ENCODE measurements at places on chromosomes 3 and 15.
A peak's percentile ranks its signal among the peaks of the same experiment; 100 is the strongest.

DNA sequence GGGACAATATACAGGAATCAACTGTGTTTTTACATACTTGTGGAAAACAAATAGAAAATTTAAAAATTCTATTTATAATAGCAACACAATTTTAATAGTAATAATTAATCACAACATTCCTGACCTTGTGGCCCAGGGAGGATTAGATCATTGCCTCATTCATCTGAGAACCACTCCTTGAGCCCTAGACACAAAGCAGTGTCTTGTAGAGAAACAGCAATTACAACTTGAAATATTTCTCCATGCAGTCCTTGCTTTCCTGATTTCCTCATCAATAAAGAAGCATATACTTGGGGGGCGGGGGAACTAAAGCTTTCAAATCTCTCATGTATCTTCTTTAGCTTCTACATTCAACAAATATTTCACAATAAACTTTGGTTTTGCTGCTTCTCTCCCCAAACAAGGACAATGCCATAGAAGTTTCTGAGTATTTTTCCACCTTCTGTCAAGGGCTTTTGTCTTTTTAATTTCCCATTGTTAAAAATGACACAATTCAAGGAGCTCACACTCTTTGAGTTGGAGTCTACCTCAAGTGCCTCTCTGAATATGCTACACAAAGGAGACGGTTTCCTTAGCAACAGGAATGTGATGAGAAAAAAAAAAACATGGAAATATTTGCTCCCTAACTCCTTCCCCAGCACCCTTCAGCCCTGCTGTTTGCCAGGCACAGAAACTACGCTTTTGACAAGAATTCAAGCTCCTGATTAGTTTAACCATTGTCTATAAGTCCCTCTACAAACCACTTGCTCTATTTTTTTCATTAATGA is 118.8 kb downstream of the ARPP21 start:
- DNase-seq: no peak

- peak; percentile 58 for DNase-seq
Measured at GRCh38 chr3:29555590-29555989, 274.7 kb downstream of the RBMS3 start.

DNA sequence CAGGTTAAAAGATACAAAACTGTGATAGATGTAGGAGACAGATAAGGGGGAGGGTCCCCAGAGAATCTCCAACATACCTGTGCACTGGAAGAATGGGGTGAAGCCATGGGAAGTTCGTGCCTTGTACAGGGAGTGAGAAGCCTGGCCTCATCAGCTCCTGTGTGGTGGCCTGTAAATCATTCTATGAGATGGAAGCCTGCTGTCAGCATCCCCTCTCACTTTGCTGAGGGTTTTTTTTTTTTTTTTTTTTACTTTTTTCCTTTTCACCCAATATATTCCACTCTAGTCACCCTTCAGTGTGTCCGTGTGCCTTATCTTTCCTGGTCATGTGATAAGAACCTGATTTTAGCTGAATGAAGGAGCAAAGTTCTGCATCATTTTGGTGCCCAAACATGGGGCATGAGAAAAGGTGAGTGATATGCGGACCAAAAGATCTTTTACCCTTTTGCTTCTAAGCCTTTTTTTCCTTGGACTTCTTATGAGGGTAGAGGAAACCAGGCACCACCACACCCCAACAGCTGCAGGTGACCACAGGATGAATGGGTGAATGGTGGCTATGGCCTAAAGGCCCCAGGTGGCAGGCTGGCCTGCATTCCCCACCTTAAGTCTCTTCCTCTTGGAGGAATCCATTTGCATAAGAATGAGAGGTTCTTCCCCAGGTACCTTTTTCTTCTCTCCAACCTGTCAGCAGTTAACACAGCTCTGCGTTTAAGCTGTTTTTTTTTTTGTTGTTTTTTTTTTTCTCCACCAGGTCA is 1345.0 kb downstream of the NSUN3 start:
- no peak for DNase-seq

DNA sequence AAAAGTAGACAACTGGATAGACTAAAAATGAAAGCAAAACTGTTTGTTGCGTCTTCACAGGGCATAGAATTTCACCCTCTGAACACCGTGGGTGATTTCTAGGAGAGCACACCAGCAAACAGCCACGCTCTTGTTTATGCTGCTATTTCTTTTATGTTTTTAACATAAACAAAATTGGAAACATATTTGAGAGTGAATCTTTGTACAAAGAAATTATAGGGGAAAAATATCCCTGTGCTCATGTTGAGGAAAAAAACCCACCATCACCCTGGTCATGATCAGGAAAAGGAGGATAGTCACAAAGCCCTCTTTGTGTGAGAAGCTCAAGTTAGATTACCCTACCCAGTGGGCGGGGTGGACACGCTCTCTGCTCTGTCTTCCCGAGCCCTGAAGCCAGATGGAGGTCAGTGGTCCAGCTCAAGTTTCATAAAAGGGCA is 313.3 kb downstream of the SATB1 start:
- peak; percentile 60 for DNase-seq

- no peak for DNase-seq
Measured at GRCh38 chr3:135922903-135923250, 42.7 kb upstream of the PPP2R3A start.

- DNase-seq: peak; percentile 87
Measured at GRCh38 chr3:187210545-187211327, 13.4 kb downstream of the RTP1 start.

DNA sequence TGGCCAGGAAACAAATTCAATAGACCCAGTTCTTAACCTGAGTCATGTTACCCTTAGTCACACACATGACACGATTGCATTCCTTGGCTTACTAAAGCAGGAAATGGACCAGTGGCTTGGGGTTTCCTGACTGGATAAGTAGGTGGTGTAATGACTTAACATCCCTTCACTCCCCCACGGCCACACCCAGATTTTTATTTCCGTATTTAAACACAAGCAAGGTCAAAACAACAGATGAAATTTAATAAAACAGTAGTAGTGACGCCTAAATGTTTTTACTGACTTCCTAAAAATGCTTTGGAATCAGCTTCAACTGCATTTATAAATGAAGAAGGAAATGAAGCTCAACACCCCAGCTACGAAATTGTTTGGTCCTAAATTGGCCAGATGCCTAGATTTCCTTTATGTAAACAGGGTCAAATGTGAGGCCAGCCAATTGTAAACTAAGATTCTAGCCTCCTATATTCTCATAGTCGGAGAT is 324.3 kb downstream of the CHST2 start:
- peak; percentile 90 for DNase-seq

- DNase-seq: no peak
Measured at GRCh38 chr3:43373560-43373928, 87.2 kb downstream of the SNRK start.

- DNase-seq: no peak
Measured at GRCh38 chr15:57323806-57324589, 52.3 kb upstream of the CGNL1 start.

DNA sequence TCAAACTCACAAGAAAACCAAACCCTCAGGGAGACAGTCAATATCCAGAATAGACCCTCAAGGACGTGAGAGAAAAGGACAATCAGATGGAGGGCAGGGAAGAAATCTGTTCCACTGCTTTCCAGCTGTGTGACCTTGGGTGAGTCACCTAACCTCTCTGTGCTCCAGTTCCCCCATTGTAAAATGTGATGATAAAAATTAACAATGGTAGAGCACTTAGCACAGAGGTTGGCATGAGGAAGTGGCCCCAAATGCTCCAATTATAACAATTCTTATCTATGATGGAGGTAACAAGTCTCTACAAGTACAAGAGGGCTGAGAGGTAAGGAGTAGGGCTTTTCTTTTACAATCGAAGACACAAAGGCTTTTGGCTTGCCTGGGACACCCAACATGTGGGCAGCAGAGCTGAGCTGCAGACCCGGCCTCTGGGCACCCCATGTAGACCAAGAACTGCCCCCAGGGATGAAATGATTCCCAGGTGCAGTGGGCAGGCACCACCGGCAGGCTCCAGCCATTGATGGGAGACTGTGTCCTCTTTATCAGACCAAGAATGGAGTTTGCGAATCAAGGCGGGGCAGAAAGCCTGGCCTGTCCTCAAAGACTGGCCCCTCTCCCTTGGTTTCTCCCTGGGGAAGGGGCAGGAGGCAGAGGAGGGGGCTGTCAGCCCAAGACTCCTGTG is 22.0 kb downstream of the WNT7A start:
- DNase-seq: no peak

- peak; percentile 93 for DNase-seq
Measured at GRCh38 chr3:185658504-185658912, 72.4 kb downstream of the SENP2 start.

GRCh38 chr3:19757773-19758172 is 176.2 kb downstream of the EFHB start:
- DNase-seq: no peak

GRCh38 chr15:74725845-74726773 is 781 bp upstream of the CYP1A1 start:
- DNase-seq: peak; percentile 63

DNA sequence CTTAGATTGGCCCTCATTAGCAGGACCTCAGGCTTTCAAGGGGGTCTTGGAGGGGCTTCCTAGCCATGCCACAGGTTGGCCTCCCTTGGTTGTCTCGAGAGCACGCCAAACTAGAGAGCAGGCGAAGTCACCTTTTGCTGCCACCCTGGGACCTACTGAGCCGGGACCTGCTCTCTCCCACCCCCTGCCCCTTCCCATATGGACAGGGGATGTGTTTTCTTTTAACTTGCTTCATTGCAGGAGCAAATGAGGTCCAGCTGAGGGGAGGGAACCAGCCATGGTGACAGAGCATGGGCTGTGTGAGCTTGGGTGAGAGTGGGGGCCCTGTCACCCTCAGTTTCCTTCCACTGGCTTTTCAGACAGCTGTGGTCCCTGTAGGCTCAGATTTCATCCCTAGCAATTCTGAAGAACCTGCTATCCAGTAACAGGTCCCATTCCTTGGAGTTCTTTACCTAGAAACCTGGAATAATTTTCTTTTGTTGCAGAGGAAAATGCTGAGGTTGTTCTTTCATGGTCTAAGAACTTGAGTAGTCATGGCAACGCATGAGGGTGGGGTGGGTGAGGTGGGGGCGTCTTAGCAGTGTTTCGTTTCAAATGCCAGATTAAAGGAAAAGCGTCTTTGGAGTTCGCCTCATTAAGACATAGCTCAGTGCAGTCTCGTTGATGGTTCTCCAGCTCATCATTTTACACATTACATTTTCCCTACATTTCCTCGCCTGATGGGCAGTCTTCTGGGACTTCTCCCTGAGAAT is 20.1 kb upstream of the MAGEF1 start:
- no peak for DNase-seq

GRCh38 chr15:71559098-71559497 is 251.3 kb upstream of the NR2E3 start:
- peak; percentile 55 for DNase-seq

DNA sequence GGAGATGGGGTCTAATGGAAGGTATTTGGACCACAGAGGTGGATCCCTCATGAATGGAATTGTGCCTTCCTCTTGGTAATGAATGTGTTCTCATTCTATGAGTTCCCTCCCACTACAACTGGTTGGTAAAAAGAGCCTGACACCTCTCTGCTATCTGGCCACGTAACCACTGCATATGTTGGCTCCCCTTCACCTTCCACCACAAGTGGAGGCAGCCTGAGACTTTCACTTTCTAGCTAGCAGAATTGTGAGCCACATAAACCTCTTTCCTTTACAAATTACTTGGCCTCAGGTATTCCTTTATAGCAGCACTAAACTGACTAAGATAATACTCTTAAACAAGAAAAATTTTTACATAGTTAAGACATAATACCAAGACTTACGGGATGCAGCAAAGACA is 155.3 kb downstream of the NR1I2 start:
- no peak for DNase-seq

GRCh38 chr3:98534168-98534567 is 2.4 kb downstream of the GPR15 start:
- DNase-seq: no peak

DNA sequence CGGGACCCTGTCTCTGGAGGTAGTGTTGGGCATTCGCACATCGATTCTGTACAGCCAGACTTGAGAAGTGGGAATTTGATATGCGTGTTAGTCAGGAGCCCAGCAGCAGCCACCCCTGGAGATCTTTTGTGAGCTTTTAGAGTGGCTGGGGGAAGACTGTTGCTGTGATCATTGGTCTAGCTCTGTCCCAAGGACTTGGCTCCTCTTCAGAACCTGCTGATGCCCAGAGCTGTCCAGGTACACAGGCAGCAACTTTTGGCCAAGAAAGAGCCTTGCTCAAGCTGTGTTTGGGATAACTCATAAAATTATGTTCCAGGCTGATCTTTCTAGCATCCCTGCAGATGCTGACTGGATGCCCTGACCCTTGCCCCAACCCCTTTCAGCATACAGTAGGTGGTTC is 29.3 kb downstream of the LIMD1 start:
- no peak for DNase-seq

GRCh38 chr3:51682526-51682925 is 11.5 kb downstream of the TEX264 start:
- DNase-seq: no peak
